Stimulated activated CD4-positive, alpha-beta T cell treated with anti-CD3 and anti-CD28 coated beads, Interleukin-12 subunit alpha, Interleukin-12 subunit beta, amount 100 ng/mL, for 24 hours (primary cell): ENCODE measurements at places on chromosomes 4 and X.

DNA sequence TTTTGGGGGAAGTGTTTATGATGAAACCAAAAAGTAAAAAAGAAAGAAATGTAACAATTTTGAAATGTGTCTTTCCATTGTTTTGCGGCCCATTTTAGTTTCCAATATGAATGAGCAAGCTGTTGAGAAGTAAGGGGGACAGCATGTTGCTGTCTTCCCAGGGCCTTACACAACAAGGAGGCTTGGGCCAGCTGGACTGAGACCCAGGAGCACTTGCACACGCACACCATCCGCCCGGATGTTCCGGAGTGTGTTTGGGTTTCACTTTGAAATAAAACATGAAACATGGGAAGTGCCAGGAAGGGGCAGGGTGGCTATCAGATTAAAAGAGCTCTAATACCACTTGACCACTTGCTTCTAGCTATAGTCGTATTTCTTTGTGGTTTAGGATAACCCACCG is 144.4 kb downstream of the NHS start:
- no peak for DNase-seq

- DNase-seq: no peak
These were observed 5.2 kb upstream of the F11 start for GRCh38 chr4:186260504-186261448.

- DNase-seq: no peak
These were observed 28.7 kb downstream of the DOK7 start for GRCh38 chr4:3491681-3492405.

DNA sequence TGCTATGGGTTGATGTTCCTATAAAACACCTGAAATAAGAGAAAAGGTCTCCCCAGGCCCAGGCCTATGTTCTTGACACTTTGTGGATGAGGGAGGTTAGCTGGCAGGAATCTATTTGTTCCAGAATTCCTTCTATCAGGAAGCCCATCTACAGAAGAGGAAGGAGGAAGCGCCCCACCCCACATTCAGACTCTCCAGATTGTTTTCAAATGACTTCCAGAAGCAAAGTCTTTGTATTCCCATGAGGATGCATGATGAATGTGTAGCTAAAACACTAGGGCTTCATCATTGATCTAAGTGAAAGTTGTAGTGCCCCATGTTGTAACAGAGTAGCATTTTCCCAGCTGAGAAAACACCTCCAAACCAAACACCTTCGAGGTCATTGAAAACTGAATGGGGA is 16.4 kb downstream of the OTC start:
- DNase-seq: no peak
